GM12864 (cell line): ENCODE measurements at places on chromosomes 1 and 21.

DNA sequence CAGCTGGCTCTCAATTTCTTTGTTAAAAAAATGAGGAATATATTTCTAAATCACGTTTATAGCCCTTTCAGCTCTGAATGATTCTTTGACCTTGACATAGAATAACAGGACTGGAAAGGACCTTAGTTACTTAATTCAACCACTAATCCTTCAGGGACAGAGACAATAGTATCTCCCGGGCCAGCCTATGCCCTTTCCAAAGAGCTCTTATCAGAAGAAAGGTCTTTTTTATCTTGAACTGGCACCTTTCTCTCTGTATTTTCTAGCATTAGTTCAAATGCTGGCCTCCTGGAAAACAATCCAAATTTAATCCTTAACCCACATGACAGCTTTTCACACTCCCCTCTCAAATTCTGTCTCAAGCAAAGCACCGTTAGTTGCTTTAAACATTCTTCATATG lies 44.8 kb upstream of the FBXO28 start:
- no peak for DNase-seq

DNA sequence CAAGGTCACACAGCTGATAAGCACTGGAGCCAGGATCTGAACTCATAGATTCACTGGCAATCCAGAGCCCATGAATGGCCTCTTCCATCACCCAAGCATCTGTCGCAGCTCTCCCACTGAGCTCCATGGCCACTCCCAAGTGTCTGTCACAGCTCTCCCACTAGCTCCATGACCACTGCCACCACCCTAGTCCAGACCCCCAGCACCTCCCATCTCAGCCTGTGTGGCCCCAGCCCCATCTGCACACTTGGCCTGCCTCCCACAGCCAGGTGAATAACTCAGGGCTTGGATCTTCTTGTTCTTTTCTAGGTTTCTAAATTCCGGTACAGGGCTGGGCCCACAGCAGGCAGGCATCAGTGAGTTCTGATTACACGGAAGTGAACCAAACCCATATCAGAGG lies 76.0 kb downstream of the GLIS1 start:
- DNase-seq: no peak

GRCh38 chr1:231070758-231071444 lies 30.8 kb upstream of the FAM89A start:
- DNase-seq: no peak

GRCh38 chr1:84347271-84347931 lies 45.9 kb downstream of the SAMD13 start:
- DNase-seq: no peak

- DNase-seq: no peak
These were observed 51.9 kb upstream of the PPP2R5A start for GRCh38 chr1:212233321-212233720.

- DNase-seq: no peak
These were observed 60.3 kb upstream of the KRTAP19-8 start for GRCh38 chr21:31098576-31099005.

- no peak for DNase-seq
These were observed 93.5 kb downstream of the LTN1 start for GRCh38 chr21:28899220-28899619.

DNA sequence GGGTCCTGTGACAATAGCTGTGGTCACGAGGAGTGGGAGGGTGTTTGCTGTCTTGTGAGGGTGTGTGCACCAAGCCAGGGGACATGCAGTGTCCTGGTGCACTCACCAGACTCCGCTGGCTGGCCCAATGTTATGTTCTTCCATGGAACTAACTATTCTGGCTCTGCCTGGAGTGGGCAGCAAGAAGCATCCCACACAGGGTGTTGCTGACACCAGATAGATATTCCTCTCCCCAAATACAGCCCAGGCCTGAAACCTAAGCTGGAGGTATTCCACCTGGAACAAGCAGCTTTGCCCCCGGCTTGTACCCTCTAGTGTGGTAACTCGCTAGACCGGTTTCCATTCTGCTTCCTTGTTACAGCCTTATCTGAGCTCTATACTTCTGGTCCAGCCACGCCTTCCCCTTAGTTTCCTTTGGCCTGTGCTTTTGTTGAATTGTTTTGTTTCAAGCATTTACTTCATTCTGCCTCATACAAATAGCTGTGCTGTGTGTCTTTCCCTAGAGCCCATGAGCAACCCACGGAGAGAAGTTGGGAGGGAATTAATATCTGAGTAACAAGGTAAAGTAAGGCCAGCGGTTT lies 14.7 kb upstream of the LY9 start:
- no peak for DNase-seq

GRCh38 chr1:246254854-246255253 lies 252.2 kb downstream of the SMYD3 start:
- no peak for DNase-seq

DNA sequence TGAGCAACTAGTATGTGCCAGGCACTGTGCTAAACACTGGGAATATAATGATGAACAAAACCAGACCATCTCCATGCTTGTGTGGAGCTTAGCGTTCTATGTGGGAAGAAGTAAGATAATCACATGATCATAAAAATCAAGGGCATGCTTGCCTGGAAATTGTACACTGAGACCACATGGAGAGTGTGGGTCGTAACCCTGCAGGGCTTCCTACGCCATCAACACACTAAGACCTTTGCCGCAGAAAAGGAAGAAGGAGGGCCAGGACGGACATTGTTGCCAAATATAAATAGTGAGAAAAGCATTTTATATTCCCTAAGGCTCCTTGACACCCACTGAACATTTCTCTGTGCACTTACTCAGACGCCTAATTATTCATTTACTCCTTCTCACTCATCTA lies 388.1 kb upstream of the VAMP3 start:
- no peak for DNase-seq

DNA sequence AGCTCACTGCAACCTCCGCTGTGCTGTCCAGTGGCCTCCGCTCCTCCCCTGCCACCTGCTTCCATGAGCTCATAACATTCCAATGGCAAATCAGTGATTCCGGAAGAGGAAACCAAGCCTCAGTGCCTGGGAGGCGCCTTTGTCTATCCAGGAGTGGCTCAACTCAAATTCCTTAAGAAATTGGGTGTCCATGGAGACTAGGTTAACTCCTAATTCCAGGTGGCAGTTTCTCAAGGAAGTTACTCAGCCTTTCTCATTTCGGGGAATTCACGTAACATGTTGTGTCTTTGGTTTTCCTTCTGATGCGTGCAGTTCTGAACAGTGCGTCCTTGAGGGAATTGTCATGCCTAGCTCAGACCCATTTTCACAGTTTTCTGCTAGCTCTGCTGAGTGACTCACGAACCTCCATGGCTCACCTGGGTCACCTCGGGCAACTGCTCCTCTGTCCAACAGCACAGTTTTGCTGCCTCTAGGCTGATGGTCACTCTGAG lies 89.9 kb upstream of the DSCAM start:
- no peak for DNase-seq
